Activated CD8-positive, alpha-beta memory T cell treated with anti-CD3 and anti-CD28 coated beads for 1 hour (primary cell): ENCODE measurements at places on chromosomes 1 and 21.

DNA sequence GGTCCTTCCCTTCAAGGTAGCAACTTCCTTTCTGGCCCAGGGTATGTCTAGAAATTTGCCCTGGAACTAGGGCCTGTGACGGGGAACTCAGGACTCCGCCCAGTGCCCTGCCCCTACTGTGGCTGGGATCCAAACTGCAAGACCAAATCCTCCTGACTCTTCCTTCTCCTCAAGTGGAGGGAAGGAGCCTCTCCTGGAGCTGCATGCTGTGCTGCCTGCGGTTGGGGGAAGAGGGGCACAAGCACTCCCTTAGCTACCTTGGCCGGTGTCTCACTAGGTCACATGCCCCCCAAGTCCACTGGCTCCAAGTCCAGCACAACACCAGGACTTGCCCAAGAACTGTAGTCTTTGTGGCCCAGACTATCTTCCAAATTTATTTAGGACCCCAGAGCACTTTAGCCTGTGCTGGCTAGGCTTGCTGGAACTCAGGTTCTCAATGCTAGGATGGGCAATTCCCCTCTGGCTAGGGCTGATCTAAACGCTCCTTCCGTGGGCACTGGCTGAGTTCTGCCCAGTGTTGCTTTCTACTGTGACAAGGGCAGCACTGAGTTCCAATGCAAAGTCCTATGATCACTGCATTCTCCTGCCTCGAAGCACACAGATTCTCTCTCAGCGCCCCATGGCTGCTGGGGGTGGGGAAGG is 12.2 kb downstream of the ADSS2 start:
- DNase-seq, result no peak

DNA sequence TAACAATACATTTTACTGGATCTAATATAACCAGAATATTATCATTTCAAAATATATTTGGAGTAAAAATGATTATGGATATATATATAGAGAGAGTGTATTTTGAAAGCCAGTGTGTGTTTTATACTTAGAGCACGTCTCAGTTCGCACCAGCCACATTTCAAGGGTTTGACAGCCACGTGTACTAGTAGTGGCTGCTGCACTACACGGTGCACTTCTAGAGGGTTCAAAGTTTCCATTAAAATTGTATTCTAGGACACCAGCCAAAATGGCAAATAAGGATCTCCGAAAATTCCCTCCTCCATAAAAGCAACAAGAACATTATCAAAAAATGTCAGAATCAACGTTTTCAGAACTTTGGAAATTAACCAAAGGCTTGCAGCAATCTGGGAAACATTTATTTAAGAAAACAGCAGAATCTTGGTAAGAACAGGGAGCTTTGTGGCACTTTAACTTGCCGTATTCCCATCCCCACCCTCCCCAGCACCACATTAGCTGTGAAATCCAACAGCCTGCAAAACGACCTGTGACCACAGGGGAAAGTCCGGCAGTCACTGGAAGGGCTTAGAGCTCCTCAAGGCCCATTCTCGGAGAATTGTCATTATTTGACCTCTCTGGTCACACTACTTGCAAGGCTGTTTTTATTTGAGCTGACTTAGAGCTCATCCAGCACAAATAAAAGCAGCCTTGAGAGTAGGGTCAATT is 33.5 kb upstream of the MRPS6 start:
- DNase-seq, result no peak

GRCh38 chr1:50967416-50968157 is 2.5 kb upstream of the CDKN2C start:
- DNase-seq, result no peak

GRCh38 chr1:44024903-44025525 is 6.2 kb downstream of the SLC6A9 start:
- no peak for DNase-seq

DNA sequence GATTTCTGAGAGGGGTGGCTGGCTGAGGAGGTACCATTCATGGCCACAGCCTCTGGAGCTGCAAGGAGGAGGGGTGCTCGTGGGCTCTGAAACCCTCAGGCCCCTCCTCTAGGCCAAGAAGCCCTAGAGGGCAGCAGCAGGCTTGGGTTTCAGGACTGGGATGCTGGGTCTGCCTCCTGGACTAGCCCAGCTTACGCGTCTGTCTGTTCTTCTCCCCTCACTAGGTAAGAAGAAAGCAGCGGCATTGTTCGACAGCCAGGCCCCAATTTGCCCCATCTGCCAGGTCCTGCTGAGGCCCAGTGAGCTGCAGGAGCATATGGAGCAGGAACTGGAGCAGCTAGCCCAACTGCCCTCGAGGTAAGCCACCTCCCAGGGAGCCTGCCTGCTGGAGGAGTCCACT is 60.3 kb downstream of the TMEM53 start:
- DNase-seq, result no peak

DNA sequence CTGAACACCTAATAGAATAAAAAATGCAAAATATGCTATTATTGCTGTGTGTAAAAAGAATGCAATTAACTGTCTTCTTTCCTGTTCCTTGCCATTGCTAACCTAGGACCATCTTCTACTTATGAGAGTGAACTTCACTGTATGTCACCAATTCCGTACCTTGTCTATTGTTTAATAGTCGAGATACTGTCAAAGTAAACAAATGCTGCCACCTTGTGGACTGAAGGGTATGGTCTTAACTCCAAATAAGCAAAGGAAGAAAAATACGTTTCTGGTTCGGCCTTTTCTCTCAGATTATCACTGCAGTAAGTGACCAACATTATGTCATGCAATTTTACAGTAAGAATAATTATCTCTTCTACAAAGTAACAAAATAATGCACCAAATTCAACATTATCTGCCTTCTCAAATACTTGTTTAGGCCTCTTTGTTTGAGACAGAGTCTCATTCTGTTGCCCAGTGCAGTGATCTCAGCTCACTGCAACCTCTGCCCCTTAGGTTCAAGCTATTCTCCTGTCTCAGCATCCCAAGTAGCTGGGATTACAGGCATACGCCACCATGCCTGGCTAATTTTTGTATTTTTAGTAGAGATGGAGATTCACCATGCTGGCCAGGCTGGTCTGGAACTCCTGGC is 133.4 kb downstream of the COP1 start:
- DNase-seq, result no peak

GRCh38 chr1:37748565-37748964 is 16.4 kb downstream of the EPHA10 start:
- no peak for DNase-seq

GRCh38 chr1:236311040-236311439 is 29.3 kb upstream of the ERO1B start:
- no peak for DNase-seq

GRCh38 chr1:31798433-31799195 is 17.2 kb downstream of the SPOCD1 start:
- no peak for DNase-seq

- no peak for DNase-seq
These were observed 67.5 kb downstream of the KCND3 start for GRCh38 chr1:111921948-111922347.

- DNase-seq, result no peak
These were observed 777 bp downstream of the FLAD1 start for GRCh38 chr1:154983776-154984466.

DNA sequence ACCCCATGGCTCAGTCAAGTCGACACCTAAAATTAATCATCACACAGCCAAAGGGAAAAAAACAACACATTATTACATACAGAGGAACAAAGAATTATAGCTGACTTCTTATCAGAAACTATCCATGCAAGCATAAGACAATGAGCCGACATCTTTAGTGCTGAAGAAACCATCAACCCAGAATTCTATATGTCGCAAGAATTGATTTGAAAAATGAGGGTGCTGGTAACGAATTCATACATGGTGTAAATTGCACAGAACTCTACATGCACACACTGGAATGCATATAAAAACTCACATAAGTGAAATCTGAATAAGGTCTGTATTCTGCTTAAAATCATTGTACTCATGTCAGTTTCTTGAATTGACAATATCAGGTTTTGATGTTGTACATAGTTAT is 25.0 kb upstream of the EIF4G3 start:
- no peak for DNase-seq

GRCh38 chr1:117433943-117434342 is 66.7 kb downstream of the MAN1A2 start:
- DNase-seq, result no peak

GRCh38 chr1:78678324-78678723 is 28.7 kb downstream of the IFI44 start:
- no peak for DNase-seq

DNA sequence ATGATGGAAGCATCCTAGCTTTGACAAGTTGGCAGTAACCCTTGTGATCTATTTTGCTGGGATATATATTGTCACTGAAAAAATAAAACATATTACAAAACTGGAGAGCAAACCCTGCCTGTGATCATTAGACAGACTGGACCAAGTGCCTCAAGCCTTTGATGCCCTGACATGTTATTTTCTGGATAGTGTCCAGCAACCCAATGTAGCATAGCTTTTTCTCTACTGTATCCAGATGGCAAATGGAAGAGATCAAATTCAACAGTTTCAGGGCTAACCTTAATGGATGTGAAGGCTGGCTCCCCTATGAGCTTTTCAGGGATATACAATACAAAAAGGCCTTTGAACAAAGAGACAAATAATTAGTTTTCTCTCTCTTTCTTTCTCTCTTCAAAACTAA is 25.1 kb downstream of the WARS2 start:
- no peak for DNase-seq

DNA sequence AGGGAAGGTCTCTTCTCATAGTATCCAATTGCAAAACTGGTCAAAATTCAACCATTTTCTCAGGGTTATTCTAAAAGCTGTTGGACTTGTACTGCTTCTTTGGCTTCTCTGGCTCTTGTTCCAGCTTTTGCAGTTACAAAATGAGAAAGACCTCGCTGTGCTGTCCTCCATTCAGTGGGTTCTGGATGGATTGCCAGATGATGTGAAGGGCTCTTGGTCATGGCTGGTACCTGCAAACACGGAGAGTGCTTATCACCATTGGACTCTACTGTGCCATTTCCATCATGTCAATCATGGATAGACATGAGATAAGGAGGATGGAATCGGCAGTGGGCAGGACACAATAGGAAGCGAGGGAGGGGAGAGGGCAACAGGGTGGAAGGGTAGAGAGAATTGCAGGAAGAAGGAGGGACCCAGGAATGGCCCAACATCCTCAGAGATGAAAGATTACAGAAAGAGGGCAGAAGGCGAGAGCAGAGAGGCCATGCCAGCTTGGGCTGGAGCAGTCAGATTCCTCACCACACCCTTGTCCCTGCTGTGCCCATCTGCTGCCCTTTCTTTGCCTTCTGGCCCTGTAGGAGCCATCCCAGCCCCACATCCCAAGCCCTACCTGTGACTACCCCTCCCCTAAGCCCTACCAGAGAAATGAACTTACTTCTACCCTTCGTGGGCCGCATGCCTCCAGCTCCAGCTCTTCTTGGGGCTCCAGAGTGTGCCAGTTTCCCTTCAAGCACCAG is 70.3 kb downstream of the HIVEP3 start:
- DNase-seq, result no peak

- no peak for DNase-seq
These were observed 360.5 kb downstream of the HLX start for GRCh38 chr1:221239792-221240191.

DNA sequence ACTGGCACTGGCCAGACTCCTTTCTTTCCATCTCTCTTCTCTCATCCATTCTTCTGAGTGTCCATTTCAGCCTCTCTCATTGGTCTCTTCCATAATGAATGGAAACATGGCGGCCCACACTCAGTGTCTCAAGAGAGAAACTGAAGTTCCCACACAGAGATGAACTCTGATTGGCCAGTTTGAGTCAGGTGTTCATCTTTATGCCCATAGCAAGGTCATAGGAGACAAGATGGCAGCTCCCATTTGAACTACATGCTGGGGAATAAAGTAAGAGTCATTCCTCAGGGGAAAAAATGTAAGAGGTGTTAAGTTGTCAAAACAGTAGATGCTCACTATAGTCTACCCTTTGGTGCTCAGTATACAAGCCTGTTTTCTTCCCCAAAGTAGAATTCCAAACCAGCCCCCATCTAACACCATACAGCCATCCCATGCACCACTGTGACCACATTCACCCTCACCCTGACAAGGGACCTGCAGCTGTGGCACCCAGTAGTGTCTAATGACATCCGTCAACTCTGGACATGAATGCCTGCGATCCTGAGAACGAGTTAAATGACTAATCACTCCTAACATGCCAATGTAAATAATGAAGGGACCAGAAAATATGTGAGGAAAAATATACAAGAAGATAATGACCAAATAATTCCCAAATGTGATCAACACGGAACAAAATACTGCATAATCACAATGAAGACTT is 12.4 kb downstream of the CDA start:
- no peak for DNase-seq

DNA sequence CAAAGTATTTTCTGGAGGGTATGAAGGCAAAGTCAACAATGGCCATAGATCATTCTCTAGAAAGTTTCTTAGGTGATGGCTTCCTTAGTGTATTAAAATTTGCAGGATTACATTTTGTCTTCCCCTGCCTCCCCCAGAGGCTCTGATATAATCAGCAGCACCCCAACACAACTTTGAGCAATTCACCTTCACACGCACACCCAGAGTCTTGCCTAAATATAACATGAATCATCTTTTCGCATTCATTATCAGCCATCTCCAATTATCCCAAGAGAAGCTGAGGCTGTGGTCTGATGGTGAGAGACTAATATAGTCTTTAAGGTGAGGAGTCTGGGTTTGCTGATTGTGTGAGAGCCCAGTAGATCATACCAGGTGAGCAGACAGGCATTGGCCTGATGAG is 343.0 kb downstream of the RRAGC start:
- DNase-seq, result no peak

DNA sequence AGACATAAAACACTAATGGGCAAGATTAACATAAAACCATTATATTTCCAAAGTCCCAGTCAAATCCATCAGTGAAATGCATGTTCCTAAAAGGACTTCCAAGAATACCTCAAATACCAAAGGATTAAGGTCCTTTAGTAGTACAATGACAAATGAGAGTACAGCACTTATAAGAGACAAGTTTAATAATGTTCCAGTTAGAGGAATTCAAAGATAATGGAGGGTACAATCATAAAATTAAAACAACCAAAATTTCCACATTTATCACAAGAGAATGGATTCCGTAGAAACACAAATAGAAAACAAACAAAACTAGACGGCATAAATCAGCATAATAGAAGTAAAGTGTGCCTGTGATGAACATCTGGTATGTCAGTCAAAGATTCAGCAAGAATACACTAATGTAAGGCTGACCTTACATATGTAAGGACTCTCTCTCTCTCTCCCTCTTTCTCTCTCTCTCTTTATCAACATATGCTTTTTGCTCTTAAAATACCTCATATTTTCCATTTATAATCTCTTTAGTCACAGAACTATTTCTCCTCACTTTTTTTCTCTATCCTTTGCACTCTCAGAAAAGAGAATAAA is 32.8 kb upstream of the C1orf53 start:
- no peak for DNase-seq

DNA sequence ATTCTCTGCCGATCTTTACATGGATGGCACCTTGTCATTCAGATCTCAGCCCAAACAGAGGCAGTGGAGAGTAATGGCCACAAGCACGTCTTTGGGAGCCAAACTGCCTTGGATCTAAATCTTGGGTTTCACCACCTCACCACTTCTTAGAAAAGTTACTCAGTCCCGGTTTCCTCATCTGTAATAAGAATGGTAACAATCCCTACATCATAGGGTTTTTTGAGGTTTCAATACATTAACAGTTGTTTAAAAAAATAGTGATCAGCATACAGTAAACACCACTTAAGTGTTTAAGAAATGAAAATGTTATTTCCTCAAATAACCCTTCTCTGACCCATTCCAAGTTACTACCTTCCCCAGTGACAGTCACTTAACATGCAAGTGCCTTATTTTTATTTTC is 38.5 kb upstream of the KCNA3 start:
- DNase-seq, result no peak

GRCh38 chr1:21668232-21668950 is 766 bp downstream of the RAP1GAP start:
- DNase-seq, result no peak

GRCh38 chr21:37149411-37149810 is 76.4 kb downstream of the TTC3 start:
- DNase-seq, result no peak
